Prostate gland (tissue), 2 donors: ENCODE measurements at places on chromosomes 5 and 9. TPM values are rescaled to one million over a fixed set of nuclear protein-coding genes. Genes with fewer than 3 reads are reported as not detected.

Gene KCTD16
- total RNA-seq, result 0.14 TPM

Gene PROB1
- 2.4 TPM for total RNA-seq

Gene GMCL2
- 2.8 TPM for total RNA-seq

Gene C5
- total RNA-seq, result 3.5 TPM

Gene RGS3
- 98.9 TPM for total RNA-seq

Gene CDC14B
- total RNA-seq, result 27.0 TPM

Gene TMEM215
- total RNA-seq, result not detected

Gene MEIKIN
- 5.6 TPM for total RNA-seq

Gene COQ4
- 89.6 TPM for total RNA-seq

Gene TAF11L10
- total RNA-seq, result not detected

Gene DMRT3
- not detected for total RNA-seq

Gene ETF1
- 58.0 TPM for total RNA-seq

Gene RNF208
- 3.8 TPM for total RNA-seq

Gene OR1Q1
- not detected for total RNA-seq

Gene LRRTM2
- not detected for total RNA-seq

Gene CDC26
- total RNA-seq, result 21.2 TPM

Gene BASP1
- 346 TPM for total RNA-seq

Gene LHX3
- not detected for total RNA-seq

Gene IGFBPL1
- 0.32 TPM for total RNA-seq

Gene PCDHGA5
- total RNA-seq, result 4.1 TPM

Gene EQTN
- not detected for total RNA-seq

Gene CNTFR
- total RNA-seq, result 13.3 TPM

Gene HMCN2
- 2.9 TPM for total RNA-seq

Gene SLC25A25
- total RNA-seq, result 33.1 TPM

Gene HRCT1
- total RNA-seq, result 1.3 TPM

Gene PCDHB13
- 6.5 TPM for total RNA-seq

Gene UGT3A2
- 0.55 TPM for total RNA-seq

Gene NUTM2G
- not detected for total RNA-seq

Gene DIPK1B
- total RNA-seq, result 18.9 TPM
